Aorta (tissue), 5 donors: ENCODE measurements at places on chromosomes 4 and X. TPM values are rescaled to one million over a fixed set of nuclear protein-coding genes. Genes with fewer than 3 reads are reported as not detected.

The CCNQ gene
- total RNA-seq: 13.5 TPM

The AP1AR gene
- total RNA-seq: 17.9 TPM

The PHEX gene
- total RNA-seq: 0.39 TPM

The GAGE1 gene
- total RNA-seq: not detected

The NPNT gene
- 145 TPM for total RNA-seq

The ARL9 gene
- total RNA-seq: 0.49 TPM

The UNC5C gene
- total RNA-seq: 11.2 TPM

The TSPAN6 gene
- 9.5 TPM for total RNA-seq

The TKTL2 gene
- total RNA-seq: not detected

The EPGN gene
- not detected for total RNA-seq

The TMEM255A gene
- 4.3 TPM for total RNA-seq

The OPRPN gene
- not detected for total RNA-seq

The USP51 gene
- total RNA-seq: 1.4 TPM

The FAM114A1 gene
- total RNA-seq: 123 TPM

The ARX gene
- total RNA-seq: not detected

The APLN gene
- total RNA-seq: 11.0 TPM

The BMP15 gene
- total RNA-seq: not detected

The GBA3 gene
- not detected for total RNA-seq

The KDR gene
- total RNA-seq: 18.8 TPM

The TMSB15A gene
- 0.55 TPM for total RNA-seq

The ANOS1 gene
- 2.3 TPM for total RNA-seq

The PPP2R2C gene
- total RNA-seq: 1.3 TPM

The SMIM10L2A gene
- total RNA-seq: 0.42 TPM

The ASB5 gene
- not detected for total RNA-seq

The UBE2K gene
- total RNA-seq: 56.8 TPM

The NUDT11 gene
- total RNA-seq: 1.4 TPM

The DGKK gene
- total RNA-seq: not detected

The SPANXN3 gene
- total RNA-seq: not detected

The GUCY1A1 gene
- total RNA-seq: 81.9 TPM

The CSN1S1 gene
- total RNA-seq: 2.1 TPM

The CC2D2A gene
- 26.4 TPM for total RNA-seq

The SORCS2 gene
- total RNA-seq: 8.4 TPM

The NOX1 gene
- not detected for total RNA-seq

The GLRA2 gene
- total RNA-seq: not detected

The RNF128 gene
- total RNA-seq: not detected

The UGT2B17 gene
- not detected for total RNA-seq

The TIGD4 gene
- 0.30 TPM for total RNA-seq

The REELD1 gene
- 0.29 TPM for total RNA-seq

The ERVMER34-1 gene
- 0.13 TPM for total RNA-seq

The TMPRSS11F gene
- total RNA-seq: not detected

The PDZD4 gene
- total RNA-seq: 19.2 TPM

The RBMXL3 gene
- not detected for total RNA-seq

The CCSER1 gene
- 9.3 TPM for total RNA-seq
